GM12864 (cell line): ENCODE measurements at places on chromosomes 12 and 14.

DNA sequence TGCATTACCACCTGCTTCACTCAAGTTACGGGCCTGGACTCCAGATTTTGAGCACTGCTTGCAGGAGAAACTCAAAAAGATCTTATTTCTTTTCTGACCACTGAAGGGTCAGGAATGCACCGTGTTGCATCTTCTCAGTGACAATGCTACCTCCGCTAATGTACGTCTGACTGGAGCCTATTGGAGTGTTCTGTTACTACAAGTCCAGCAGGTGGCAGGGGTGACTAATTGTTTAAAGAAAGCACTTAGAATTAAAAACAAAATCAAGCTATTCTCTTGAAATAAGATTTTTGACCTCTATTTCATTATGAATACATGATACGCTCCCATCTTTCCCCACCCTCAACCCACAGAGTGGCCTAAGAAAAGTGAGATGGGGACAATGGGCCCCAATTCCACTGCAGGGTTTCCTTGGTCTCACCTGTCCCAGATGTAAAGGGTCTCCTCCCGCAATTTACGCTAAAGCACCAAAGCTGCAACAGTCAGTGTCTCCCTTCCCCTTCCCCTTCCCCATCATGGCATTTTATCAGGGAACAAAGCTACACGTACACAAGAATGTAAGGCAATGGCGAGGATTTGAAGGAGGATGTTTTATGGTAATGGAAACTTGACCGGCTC is 2.2 kb downstream of the TBPL2 start:
- DNase-seq = no peak

- no peak for DNase-seq
Measured at GRCh38 chr12:3667485-3667884, 85.4 kb downstream of the CRACR2A start.

- DNase-seq = no peak
Measured at GRCh38 chr12:106128585-106129328, 10.0 kb downstream of the NUAK1 start.

GRCh38 chr14:59398841-59399240 is 66.3 kb downstream of the GPR135 start:
- no peak for DNase-seq

- no peak for DNase-seq
Measured at GRCh38 chr12:47391566-47391965, 311.8 kb upstream of the AMIGO2 start.

DNA sequence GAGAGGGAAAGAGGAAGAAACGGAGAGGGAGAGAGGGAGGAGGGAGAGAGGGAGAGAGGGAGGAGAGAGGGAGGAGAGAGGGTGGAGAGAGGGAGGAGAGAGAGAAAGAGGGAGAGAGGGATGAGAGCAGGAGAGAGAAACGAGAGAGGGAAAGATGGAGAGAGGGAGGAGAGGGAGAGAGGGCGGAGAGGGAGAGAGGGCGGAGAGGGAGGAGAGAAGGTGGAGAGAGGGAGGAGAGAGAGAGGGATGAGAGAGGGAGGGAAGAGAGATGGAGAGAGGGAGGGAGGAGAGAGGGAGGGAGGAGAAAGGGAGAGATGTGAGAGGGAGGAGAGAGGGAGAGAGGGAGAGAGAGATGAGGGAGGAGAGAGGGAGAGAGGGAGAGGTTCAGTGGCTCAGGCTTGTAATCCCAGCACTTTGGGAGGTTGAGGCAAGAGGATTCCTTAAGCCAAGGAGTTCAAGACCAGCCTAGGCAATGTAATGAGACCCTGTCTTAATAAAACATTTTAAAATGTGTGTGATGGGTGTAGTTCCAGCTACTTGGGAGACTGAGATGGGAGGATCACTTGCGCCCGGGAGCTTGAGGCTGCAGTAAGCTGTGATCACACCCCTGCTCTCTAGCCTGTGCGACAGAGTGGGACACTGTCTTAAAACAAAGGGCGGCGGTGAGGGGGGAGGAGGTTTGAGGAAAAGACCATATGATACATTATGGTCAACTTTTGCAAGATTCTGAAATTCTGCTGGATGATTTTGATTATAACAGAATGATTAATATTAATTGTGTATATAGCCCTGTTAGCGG is 21.3 kb upstream of the SNRPF start:
- no peak for DNase-seq
